ENCODE measurements at places on chromosomes 3 and 15.

GRCh38 chr3:136994772-136995516 is 37.2 kb downstream of the IL20RB start:
- no peak for DNase-seq

DNA sequence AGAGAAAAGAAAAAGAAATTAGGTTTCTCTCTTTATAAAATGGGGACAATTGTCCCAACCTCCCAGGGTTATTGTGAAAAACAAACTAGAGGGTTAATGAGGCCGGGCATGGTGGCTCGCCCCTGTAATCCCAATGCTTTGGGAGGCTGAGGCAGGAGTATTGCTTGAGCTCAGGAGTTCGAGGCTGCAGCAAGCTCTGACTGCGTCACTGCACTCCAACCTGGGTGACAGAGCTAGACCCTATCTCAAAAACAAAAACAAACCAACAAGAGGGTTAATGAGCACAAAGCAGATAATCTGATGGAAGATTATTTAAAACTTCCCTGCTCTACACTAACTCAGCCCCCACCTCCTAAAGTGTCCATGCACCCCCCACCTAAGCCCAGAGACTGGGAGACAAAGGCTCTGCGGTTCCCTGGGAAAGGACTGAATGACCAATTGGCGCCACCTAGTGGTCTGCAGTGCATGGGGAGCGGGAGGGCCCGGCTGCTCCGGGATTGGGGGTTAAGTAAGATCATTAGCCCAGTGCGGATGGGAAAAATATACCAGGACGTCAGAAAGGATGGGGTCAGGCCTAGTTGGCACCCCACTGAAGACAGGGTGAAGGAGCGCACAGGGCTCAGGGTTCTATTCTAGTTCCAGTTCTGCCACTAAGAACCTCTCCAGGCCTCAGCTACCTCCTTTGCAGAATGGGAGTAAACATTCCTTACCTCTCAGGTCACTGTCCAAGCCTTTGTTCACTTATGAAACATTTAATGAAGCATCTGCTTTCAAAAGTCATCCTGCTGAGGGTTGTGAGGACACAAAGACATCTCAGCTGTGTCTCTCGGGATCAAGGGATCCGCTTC is 15.6 kb downstream of the PIF1 start:
- DNase-seq, result peak; percentile 92

GRCh38 chr3:168545591-168545990 is 449.9 kb upstream of the GOLIM4 start:
- DNase-seq, result no peak

DNA sequence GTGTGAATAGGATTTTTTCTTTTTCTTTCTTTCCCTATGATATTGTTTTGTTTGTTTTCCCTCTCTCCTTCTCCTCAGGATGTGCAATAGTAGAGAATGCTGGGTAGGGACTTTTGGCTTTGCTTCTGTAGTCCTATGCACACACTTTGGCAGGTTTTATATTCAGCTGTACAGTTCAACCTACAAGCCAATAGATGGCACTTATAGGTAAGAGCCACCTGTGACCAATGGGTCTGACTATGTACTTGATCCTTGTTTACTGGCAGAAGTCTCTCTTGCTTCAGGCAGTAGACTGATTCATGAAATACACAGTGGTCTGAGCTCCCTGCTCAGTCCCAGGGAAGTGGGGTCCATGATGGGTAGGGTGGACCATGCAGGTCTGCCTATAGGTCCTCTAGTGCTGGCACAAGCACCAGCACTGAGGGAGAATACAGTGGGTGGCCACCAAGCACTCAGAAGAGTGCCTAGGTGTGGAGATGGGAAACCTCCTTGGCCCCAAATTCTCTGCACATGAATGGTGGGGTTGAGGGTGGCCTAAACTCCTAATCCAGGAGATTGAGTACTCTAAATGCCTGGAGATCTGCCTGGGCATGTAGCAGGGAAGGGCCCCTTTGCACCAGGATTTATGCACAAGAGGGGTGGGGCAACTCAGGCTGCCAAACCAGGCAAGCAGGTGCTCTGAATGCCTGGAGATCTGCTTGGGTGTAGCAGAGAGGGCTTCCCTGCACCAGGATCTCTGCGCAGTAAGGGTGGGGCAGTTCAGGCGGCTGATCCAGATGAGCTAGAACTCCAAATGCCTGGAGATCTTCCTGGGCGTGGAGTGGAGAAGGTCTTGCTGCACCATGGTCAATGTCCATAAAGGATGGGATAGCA is 176.1 kb downstream of the DOCK3 start:
- DNase-seq, result no peak

DNA sequence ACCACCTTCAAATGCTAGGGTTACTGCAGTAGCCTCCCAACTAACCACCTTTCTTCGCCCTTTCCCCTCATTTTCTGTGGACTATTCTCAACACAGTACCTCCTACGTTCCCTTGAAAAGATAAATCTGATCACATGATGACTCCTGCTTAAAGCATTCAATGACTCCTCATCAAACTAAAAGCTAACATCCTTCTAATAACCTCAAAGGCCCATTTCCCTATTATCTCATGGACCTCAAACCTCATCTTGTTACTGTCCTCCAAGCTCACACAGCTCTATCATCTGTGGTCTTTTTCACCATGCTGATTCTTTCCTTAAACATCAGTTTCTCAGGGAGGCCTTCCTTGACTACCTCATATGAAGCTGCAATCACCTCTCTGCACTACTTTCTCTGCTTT is 29.6 kb downstream of the GADL1 start:
- no peak for DNase-seq

DNA sequence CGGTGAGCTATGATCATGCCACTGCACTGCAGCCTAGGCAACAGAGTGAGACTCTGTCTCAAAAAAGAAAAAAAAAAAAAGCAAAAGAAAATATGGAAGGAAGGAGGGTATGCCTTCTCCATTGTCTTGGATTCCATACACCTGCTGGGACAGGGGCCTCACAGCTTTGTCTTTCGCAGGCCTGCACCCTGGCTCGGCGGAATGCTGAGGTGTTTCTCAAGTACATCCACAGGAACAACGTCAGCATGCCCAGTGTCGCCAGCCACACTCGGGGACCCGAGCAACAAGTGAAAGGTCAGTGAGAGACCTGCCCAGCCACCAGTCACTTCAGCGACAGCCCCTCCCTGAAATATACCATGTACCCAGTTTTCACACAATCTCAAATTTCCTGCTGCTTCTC is 288.5 kb upstream of the UMPS start:
- no peak for DNase-seq

GRCh38 chr3:192957441-192958021 is 39.9 kb upstream of the MB21D2 start:
- no peak for DNase-seq

GRCh38 chr3:133386876-133387275 is 13.0 kb upstream of the BFSP2 start:
- DNase-seq, result no peak
